ENCODE measurements at places on chromosomes 13 and 19.

GRCh38 chr13:28497143-28497876 lies 2.4 kb upstream of the FLT1 start:
- no peak for DNase-seq

DNA sequence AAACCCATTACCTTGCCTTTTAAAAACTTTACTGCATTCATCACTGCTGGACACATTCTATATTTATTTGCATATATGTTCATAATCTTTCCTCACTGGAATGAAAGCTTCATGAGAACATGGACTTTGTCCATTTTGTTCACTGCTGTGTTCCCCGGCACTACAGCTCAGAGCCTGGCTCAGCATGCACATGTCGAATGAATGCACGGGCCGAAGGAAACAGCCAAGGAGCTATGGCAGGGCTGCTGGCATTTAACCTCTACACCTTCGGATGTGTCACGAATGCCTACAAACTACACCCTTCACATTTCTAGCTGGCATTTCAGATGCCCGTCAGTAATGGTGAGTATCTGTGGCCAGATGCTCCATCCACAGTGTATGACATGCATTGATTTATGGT lies 7.6 kb downstream of the MTIF3 start:
- DNase-seq = no peak

GRCh38 chr13:110616103-110617101 lies 1.1 kb downstream of the NAXD start:
- peak; percentile 45 for DNase-seq

DNA sequence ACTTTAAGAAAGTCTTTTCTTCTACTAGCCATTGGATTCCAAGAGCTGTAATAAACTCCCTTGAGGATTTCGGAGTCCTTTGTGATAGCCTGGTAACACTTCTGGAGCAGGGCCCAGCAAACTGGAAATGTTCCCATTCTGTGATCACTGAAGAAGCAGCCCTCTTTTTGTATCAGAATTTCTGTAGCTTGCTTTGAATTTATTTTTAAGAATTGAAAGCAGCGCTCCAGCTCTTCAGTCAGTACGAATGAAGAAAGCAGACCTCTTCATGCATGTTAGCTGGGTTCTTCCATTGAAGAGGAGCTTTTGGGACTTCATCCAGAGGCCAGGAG lies 141.5 kb downstream of the AKAP11 start:
- DNase-seq = no peak

DNA sequence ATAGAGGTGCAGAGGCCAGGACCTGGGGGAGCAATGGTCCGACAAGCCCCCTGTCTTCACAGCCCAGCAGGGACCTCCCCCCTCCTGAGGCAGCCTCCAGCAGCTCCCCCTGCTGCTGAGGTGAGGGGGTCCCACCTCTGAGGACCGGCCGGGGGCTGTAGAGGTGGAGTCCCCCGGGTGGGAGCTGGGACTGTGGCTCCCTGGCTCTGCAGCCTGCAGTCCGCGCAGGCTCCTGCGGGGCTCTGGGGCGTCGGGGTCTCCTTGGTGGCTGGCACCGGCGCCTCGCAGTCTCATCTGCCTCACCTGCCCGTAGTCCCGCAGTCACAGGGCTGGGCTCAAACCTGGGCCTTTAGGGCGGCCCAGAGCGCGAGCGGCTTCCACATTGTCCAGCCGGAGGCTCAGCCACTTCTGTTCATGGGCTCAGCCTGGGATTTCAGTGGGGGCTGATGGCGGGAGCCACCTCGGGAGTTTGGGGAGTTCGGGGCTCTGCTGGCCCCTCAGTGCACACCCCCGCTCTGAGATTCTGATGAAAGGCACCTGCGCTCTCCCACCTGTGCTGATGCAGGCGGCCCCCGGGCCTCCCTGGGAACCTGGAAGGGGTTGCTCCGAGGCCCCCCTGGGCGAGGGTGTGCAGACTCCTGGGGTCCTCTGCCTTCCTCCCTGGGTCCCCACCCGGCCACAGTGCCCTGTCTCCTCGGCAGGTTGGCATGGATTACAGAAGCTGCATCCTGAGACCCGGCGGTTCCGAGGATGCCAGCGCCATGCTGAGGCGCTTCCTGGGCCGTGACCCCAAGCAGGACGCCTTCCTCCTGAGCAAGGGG lies 7.0 kb upstream of the ZNF554 start:
- no peak for DNase-seq

DNA sequence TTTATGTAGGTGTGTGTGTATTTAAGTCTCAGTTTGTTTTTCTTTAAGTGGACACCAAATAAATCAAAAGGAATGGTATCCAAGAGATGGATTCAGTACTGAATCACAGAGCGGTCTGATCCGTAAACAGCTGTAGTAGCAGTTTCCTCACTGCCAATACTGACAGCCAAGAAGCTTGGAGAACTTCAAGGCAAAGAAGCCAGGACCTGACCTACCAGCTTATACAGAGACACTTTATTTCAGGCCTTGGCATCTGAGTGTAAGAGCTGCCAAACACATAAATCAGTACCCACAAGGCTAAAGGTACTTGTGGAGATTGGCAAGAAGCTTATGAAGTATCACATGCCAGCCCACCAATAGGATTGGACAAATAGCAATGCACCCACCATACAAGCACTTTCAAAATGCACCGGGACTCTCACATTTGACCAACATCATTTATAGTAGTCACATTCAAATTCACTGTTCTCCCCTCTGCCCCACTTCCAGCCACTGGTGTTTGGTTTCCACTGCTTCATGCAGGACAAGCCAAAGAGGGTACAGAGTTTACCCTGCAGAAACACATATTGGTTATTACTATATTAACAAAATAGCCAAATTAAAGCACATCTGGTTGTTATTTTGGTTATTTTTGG lies 357.9 kb downstream of the KLF12 start:
- DNase-seq = no peak

DNA sequence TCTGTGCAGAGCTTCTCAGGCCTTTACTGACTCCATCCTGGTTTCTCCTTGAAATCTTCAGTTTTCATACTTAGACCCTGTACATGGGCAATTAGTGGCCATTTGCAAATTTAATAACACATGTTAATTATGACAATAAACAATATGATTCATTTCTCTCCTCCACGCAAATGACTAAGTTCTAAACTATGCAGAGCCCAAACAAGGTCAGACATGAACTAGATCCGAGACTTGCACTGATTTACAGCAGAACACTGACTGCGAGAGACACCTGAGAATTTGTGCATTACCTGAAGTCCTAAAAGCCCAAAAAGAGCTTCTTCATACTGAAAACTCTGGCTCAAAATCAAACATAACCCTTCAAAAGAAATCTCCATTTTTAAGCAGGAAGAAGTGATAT lies 521.8 kb downstream of the MYO16 start:
- DNase-seq = no peak

DNA sequence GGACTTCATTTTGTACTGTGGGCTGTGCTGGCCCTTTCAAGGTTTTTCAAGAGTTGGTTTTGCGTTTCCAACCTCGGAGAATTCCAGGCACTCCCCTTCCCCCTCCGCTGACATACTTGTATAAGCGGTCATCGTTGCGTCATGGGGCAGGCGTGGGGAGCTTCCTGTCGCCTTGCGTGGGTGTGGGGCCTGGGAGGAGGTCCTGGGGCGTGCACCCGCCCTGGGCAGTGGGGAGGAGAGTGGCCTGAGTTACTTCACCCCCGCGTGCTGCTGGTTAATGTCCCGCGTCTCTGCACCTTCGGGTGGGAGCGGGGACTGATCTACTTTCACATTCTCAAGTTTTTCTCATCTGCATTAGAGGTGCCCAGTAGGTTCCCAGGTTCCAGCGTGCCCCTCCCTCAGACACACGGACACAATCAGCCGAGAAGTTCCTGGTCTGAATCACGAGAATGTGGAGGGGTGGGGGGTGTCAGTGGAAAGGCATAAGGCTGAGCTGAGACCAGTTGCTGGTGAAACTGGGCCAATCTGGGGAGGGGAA lies 4.1 kb downstream of the IER2 start:
- peak; percentile 90 for DNase-seq

GRCh38 chr13:95349267-95349666 lies 48.0 kb upstream of the ABCC4 start:
- DNase-seq = no peak

DNA sequence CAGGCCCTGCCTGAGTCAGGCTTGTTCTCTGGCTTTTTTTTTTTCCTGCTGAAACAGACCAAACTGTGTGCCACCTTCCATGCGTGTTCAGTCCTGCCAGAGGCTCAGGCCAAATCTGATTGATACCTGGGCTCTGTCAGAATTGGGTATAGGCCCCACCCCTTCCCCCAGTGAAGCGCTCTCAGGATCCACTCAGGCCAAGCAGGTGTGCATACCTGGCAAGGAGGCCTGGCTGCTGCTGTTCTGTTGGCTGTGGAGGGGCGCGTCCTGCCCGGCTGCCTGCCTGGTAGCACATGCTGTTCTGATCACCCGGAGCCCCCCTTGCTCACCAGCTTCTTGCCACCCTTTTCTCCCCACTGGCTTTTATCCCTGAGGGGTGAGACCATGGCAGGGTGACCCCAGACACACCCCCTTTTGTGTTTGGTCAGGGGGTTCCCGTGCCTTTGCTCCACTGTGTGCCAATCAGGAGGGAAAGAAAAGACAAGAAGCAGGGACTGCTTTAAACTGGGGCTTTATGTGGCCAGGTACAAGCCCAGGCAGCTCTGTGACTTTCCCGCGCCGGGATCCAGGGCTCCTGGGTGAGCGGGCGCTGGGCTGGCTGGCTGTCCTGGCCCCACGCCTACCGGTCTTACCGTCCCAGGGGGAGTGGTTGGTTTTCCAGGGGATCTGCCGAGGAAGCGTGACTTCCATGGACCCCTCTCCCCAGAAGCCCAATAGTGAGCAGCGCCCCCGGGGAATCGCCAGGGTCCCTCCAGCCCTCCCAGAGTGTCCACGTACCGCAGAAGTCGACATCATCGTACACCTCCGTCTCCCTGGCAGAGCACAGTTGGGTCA lies 12.7 kb downstream of the PRAM1 start:
- DNase-seq = no peak
